Stimulated activated CD8-positive, alpha-beta memory T cell treated with anti-CD3 and anti-CD28 coated beads, Interleukin-7, amount 100 ng/mL, for 1 hour (primary cell): ENCODE measurements at places on chromosomes 5 and 9.

DNA sequence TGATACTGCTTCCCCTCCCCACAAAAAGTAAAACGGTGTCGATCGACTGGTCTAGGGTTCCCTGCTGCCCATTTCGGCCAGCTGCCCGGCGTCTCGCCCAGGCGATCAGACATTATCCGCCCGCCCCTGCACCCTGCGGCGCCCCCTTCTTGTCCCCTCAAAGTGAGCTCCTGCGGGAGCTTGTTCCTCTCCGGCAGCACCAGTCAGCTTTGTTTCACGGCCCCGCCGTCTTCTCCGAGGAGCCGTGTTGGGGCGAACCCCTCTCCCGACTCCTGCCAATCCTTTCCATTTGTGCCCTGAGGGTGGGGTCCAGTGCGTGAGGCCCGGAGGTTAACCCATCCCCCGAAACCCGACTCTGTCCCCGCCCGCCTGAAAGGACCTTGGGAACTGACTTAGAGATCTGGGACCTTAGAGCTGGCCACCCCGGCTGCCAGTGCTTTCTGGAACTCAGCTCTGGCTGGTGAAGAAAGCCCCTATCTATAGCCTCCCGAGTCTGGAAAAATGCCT is 518 bp downstream of the UBE2B start:
- DNase-seq: no peak

GRCh38 chr9:86977205-86977835 is 30.0 kb upstream of the GAS1 start:
- no peak for DNase-seq

GRCh38 chr9:92480291-92480771 is 2.0 kb downstream of the ASPN start:
- no peak for DNase-seq

GRCh38 chr5:87138091-87138805 is 129.4 kb upstream of the RASA1 start:
- DNase-seq: no peak

DNA sequence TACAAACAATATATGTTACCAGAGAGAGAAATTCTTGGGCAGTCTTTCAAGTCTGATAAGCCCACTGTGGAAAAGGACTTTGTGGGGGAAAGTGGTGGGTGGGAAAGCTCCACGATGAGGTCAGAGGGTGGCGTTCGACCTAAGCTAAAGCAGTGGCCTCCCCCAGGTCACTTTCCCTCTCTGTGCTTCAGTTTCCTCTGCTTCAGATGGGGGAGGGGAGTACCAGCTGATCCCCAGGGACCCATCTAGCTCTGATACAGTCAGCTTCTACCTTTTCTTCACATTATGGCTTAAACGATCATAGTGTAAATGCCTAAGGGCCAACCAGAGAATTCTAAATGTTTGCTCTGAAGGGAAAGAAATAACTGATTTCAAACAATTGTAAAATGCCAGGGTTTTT is 36.6 kb upstream of the ARSB start:
- DNase-seq: no peak
